ENCODE measurements at places on chromosomes 5 and 9.

GRCh38 chr5:157020002-157020401 is 38.9 kb downstream of the HAVCR1 start:
- DNase-seq, result no peak

- DNase-seq, result no peak
Observed at GRCh38 chr5:114319821-114320220, 42.0 kb upstream of the KCNN2 start.

DNA sequence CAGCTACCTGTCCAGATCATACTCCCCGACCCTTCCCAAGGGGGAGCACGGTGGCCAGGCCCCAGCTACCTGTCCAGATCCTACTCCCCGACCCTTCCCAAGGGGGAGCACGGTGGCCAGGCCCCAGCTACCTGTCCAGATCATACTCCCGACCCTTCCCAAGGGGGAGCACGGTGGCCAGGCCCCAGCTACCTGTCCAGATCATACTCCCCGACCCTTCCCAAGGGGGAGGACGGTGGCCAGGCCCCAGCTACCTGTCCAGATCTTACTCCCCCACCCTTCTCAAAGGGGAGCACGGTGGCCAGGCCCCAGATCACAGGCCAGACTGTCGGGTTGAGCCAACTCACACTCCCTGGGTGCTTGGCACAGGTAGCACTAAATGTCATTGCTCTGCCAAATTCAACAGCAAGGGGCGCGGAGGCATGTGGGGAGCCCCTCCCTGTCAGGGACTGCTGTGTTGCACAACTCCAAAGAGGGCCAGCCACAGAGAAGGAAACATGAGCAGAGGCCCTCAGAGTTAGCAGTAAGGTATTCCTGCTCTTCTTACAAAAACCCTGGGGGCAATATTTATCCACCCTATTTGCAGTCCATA is 136.9 kb downstream of the OLFM1 start:
- no peak for DNase-seq

DNA sequence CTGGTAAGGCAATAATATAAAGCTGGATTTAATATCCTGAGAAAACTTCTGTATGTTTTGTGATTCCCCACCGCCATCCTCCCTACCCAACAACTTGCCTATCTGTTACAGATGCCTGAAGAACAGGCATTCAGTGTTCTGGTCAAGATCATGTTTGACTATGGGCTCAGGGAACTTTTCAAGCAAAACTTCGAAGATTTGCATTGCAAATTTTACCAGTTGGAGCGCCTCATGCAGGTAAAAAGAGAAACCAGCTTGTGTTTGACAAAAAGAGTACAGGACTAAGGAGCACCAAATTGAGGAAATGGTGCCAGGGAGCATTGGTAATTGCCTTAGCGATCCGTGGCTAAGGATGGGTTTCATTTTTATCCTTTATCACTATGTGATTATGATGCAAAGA is 40.0 kb downstream of the GPR21 start:
- DNase-seq, result no peak

- DNase-seq, result no peak
Observed at GRCh38 chr5:39459071-39459470, 34.3 kb upstream of the DAB2 start.

GRCh38 chr9:79665369-79665768 is 93.6 kb downstream of the TLE4 start:
- no peak for DNase-seq

- no peak for DNase-seq
Observed at GRCh38 chr9:16712787-16713186, 157.7 kb downstream of the BNC2 start.

- DNase-seq, result no peak
Observed at GRCh38 chr5:39201160-39201780, 18.1 kb downstream of the FYB1 start.

- no peak for DNase-seq
Observed at GRCh38 chr9:118946669-118947068, 422.6 kb downstream of the BRINP1 start.

GRCh38 chr5:159132429-159133040 is 32.8 kb upstream of the EBF1 start:
- DNase-seq, result no peak

- DNase-seq, result no peak
Observed at GRCh38 chr9:124137009-124137943, 120.5 kb upstream of the NEK6 start.

DNA sequence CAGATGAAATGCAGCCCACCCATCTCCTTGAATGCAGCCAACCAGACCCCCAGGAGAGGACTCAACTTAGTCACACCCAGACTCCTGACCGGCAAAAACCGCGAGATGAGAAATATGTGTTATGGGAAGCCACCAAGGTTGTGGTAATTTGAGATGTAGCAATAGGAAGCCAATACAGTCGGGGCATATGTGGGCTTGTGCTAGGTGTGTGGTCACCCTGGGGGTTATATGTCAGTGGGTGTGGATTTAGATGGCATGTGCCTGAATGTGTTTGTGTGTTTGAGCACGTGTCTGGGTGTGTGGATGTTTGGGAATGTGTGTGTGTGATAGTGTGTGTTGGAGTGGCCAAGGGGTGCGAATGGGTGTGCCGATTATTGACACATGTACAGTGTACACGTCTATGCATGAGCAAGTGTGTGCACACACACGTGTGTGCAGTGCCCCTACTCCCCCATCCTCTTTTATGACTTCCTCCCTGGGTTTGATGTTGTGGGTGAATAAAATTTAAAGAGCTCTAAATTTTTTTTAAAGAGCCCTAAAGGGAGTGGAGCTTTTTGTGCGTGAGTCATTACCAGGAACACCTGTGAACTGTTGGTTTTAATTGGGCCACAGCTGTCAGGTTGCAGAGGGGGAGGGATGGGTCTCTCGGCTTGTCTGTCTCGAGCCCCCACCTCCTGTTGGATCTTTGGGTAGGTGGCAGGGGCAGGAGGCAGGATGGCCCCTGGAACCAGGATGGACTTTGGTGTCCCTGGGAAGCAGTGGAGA is 86.8 kb downstream of the LHX2 start:
- DNase-seq, result no peak

DNA sequence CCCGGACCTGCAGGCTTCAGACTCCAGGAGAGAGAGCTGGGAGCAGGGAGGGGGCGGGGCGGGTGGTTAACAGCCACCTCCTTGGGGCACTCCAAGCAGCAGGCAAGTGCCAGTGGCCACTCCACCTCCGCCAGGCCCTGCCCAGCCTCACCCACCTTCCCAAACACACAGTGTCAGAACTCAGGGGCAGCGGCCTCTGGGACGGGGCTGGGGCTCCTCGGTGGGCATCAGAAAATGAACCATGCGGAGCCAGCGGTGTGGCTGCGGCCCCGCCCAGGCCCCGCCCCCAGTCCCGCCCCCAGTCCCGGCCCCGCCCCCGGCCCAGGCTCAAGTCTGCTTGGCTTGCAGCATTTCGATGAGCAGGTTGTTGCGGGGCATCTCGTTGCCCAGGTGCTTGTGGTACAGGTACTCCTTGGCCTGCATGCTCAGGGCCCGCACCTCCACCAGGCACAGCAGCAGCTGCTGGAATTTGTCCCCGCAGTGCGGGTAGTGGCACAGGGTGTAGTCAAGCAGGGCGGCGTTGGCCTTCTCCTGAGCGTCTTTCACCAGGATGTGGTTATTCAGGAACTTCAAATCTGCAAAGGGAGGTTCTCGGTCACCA is 24.7 kb downstream of the NR5A1 start:
- no peak for DNase-seq

- no peak for DNase-seq
Observed at GRCh38 chr9:116308076-116308475, 154.5 kb downstream of the PAPPA start.

DNA sequence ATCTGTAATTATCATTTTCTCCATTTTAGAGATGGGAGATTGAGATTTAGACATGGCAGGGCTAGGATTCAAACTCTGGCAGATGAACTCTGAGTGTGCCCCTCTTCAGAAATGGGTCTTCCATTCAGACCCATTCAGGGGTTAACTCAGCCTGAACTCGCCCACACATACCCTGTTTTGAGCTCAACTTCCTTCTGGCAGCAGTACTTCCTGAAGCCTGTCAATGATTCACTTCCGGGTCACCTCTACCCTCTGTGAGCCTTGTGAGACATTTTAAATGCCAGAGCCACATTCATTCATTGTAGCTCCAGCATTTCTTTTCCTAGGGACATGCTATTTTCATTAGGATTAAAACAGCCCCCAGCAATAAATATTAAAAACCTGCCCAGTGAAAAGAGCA is 209.3 kb upstream of the SLC24A2 start:
- DNase-seq, result peak; percentile 22

- DNase-seq, result no peak
Observed at GRCh38 chr9:4654084-4654483, 8.0 kb upstream of the PLPP6 start.

DNA sequence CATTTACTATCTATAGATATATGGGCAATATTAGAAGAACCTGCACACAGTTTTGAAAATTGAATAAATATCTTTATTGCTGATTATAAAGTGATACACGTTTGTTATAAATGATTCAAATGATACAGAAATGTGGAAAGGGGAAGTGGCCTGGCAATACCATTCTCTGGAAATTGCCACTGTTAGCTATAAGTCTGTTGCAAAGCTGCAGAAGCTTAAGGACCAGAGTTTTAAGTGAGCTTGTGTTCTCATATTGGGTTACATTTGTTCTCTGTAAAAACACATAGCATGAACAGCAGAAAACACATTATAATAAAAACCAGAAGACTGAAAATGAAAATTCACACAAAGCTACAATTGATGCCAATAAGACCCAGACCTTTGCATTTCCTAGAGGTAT is 59.6 kb downstream of the RASGRF2 start:
- no peak for DNase-seq

- DNase-seq, result no peak
Observed at GRCh38 chr9:92655896-92656536, 13.9 kb downstream of the IPPK start.

- DNase-seq, result no peak
Observed at GRCh38 chr5:108074626-108075025, 307.3 kb downstream of the FBXL17 start.

GRCh38 chr9:127644943-127645342 is 32.9 kb downstream of the STXBP1 start:
- no peak for DNase-seq

DNA sequence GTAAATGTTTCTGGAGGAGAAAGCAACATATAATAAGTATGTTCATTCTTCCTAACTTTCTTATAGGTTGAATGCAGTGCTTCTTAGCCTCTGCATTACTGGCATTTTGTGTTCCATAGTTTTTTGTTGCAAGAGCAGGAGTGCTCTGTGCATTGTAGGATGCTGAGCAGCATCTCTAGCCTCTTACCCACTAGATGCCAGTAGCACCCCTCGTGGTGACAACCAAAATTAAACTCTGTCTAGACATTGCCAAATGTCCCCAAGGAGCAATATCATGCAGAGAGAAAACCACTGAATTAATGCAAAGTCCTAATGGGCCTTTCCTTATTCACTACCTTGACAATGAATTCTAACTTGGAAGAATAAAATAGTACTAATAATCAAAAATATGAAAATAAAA is 147.0 kb downstream of the GLIS3 start:
- DNase-seq, result no peak

- DNase-seq, result no peak
Observed at GRCh38 chr5:72032788-72033187, 74.5 kb upstream of the MAP1B start.

DNA sequence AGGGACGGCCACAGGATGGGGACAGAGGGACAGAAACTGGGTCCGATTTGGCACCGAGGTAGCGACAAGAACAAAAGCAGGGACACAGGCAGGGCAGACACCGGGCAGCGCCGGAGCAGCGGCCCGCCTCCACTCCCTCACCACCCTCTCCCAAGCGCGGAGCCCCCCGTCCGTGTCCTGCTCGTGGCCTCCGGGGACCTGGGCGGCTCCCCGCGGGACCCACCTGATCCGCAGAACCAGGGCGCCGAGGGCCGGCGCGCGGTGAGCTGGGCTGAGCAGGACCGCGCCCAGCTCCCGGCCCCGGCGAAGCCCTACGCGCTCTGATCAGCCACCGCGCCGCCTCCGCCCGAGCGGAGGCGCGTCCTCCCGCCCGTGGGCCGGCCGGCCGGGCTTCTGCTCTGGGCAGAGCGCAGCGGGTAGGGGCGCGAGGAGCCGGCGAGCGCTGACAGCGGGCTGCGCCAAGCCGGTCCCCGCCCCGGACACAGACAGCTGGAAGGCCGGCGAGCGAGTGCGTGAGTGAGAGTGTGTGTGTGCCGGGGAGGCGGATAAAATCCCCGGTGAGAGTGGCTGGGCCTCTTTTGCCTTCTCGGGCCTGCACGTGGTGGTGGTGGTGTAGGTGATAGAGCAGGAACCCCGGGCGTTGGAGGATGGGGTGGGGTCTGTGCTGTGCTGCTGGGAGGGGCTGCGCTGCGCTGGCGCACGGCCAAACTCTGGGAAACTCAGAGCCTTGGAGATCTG is at the start of gene GGTA1:
TSS of gene GGTA1 (minus strand) at position 418 of the 738 bp plus-strand sequence. CDS start 31,922 bp downstream, outside the sequence.
- peak; percentile 29 for DNase-seq
